Small intestine (tissue), 16 donors: ENCODE measurements at places on chromosomes 7 and 10. TPM values are rescaled to one million over a fixed set of nuclear protein-coding genes. Genes with fewer than 3 reads are reported as not detected.
A peak's percentile ranks its signal among the peaks of the same experiment; 100 is the strongest.

DNA sequence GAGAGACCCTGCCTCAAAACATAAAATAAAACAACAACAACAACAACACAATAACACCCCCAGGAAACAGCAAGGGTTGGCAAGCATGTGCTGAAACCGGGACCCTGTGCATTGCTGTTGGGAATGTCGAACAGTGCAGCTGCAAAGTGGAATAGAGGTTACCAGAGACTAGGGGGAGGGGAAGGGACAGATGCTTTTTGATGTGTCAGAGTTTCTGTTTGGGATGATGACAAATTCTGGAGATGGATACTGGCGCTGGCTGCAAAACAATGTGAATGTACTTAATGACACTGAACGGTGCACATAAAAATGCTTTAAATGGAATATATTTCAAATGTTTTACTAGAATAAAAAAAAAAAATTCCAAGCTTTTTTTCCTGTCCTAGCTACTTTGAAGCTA, 241.8 kb downstream of the TEX36 start:
- no peak for DNase-seq
- no peaks in the 10 kb centered on the region for H3K36me3 ChIP-seq
- H3K4me3 ChIP-seq, result no peak overlapping the region

DNA sequence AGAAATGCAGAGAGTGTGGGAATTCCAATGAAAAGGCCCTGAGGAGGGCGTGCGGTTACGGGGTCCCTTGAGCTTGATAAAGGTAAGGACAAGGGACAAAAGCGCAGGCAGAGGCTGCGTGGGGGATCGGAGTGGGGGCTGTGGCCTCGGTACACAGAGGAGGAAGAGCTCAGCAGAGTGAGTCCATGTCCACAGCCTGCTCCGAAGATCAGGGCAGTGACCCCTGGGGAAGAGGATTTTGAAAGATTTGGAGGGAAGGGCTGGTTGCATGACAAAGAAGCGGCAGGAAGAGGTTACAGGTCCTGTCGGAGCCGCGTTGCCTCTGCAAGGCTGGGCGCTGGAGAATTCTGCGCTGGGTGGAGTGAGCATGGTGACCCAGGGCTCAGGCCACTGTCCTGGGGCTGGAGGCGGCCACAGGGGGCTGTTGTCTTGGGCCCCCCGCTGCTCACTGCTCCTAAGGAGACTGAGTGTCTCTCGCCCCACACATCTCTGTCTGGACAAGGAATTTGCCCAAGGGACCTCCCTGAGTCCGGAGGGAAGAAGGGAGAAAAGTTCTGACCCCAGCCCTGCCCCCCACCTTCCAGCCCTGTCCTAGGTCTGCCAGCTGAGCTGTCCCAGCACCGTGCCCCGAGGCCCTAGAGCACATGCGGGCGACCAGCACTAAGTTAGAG, 69.8 kb upstream of the INSIG1 start:
- no peaks in the 10 kb centered on the region for H3K27me3 ChIP-seq
- H3K36me3 ChIP-seq, result no peaks in the 10 kb centered on the region
- DNase-seq, result no peak
- no peak overlapping the region for H3K27ac ChIP-seq
- H3K4me1 ChIP-seq, result peaks cover 3% of the 10 kb centered on the region
- H3K4me3 ChIP-seq, result no peak overlapping the region

DNA sequence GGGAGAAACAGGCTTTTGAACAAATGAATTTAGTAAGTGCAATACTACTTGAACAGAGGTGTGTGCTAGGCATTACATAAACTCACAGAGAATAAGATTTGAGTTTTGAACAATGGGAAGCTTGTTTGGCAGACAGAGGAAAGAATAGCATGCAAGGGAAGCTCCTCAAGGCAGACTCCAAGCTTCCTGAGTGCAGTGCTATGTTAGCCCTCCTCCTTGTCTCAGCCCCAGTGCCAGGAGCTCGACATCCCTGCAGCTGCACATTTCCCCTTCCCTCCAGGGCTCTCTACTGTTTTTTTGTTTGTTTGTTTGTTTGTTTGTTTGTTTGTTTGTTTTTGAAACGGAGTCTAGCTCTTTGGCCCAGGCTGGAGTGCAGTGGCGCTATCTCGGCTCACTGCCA, 237.5 kb downstream of the IPMK start:
- H3K27ac ChIP-seq, result no peak overlapping the region
- no peaks in the 10 kb centered on the region for H3K4me1 ChIP-seq
- H3K4me3 ChIP-seq, result no peak overlapping the region
- no peak for DNase-seq

- no peak overlapping the region for H3K4me3 ChIP-seq
- DNase-seq, result no peak
- no peak overlapping the region for H3K27ac ChIP-seq
- H3K36me3 ChIP-seq, result no peaks in the 10 kb centered on the region
- no peaks in the 10 kb centered on the region for H3K4me1 ChIP-seq
- no peaks in the 10 kb centered on the region for H3K27me3 ChIP-seq
Measured at GRCh38 chr7:38518541-38518940, 112.6 kb downstream of the AMPH start.

- no peak overlapping the region for H3K27ac ChIP-seq
- H3K36me3 ChIP-seq, result no peaks in the 10 kb centered on the region
- H3K4me1 ChIP-seq, result no peaks in the 10 kb centered on the region
- H3K4me3 ChIP-seq, result no peak overlapping the region
- H3K27me3 ChIP-seq, result no peaks in the 10 kb centered on the region
- DNase-seq, result no peak
Measured at GRCh38 chr7:79009647-79010046, 443.8 kb downstream of the MAGI2 start.

DNA sequence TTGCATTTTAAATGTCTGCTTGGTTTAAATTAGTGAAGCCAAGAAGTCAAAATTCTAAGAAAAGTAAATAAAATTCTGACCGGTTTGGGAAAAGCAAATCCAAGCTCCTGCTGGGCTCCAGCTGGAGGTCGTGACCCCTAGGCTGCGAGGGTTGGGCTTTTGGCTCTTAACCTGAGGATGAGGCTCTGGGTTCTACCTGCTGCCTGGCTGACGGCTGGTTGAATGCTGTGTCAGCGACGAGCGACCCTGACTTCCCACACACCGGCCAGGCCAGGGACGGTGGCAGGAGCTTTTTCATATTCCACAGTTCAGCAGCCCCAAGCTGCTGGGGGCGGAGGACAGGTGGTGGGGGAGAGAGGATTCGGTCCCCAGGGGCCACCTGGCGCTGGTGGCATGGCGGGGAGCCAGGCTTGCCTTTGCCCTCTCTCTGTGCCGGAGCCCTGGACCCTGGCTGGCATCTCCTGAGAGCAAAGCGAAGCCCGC, 843 bp upstream of the PLPP4 start:
- no peak overlapping the region for H3K27ac ChIP-seq
- peaks cover 10% of the 10 kb centered on the region for H3K27me3 ChIP-seq
- no peak overlapping the region for H3K4me3 ChIP-seq
- no peaks in the 10 kb centered on the region for H3K36me3 ChIP-seq
- no peak for DNase-seq

DNA sequence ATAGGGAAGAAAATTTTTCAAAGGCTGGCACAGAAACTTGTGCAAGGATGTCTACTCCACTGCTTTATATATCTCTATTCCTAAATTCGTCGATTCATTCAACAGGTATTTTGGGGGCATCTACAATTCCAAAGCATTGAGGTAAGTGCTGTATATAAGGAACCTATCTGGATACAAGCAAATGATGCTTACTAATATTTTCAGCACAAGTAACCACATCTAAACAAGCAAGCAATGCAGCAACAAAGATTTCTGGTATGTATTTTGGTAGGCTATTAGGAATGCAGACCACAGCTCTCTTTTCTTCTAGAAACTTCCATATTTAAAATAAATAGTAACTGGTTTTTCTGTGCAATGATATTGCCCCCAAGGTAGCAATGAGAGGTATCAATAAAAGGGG, 183.9 kb downstream of the SGMS1 start:
- H3K36me3 ChIP-seq, result no peaks in the 10 kb centered on the region
- DNase-seq, result no peak

DNA sequence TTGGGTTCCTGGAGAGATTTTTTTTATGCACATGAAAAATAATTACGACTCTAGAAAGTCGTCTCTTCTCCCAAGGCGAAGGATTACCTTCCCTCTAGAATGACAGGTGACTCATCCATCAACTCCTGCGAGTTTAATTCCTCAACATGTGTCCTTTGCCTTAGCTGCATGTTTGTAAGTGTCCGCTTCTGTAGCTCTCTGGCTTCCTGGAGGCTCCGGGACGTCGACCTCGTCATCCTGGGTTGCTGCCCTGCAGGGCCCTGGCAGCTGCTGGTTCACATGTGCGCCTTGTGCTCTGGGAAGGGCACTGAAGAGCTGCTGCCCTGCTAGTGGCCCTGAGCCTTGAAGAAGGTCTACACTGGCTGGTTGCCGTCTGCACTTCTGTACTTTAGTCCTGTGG, 210.2 kb downstream of the MLLT10 start:
- DNase-seq, result no peak
- no peaks in the 10 kb centered on the region for H3K27me3 ChIP-seq
- H3K4me3 ChIP-seq, result no peak overlapping the region
- H3K27ac ChIP-seq, result no peak overlapping the region
- H3K36me3 ChIP-seq, result peaks cover 12% of the 10 kb centered on the region

DNA sequence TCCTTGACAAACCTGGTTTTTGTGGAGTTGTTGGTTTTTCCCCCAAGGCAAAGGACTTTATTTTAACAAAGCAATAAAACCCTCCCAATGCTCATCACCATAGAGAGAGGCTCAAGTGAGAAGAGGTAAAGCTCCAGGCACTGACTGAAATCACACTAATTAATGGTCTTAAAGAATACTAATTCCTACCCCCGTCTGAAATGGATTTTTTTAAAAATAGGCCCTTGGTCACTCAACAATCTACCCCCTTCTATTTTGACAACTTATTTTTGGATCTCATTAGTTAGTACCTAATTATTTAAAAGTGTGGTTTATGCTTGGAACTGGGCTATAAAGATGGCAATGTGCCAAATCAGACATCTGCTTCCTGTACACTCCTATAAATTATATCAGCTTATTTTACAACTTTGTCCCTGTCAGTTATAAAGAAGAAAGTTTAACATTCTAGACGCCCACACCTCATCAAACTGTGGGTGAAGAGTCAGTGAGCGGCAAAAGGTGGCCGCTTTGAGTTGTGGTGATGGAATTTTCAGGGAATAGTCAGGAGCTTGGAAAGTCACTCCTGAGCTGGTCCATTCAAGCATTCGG, 10.6 kb downstream of the GLI3 start:
- no peak overlapping the region for H3K4me3 ChIP-seq
- peaks cover 1% of the 10 kb centered on the region for H3K27me3 ChIP-seq
- no peaks in the 10 kb centered on the region for H3K4me1 ChIP-seq
- no peaks in the 10 kb centered on the region for H3K36me3 ChIP-seq
- no peak for DNase-seq

DNA sequence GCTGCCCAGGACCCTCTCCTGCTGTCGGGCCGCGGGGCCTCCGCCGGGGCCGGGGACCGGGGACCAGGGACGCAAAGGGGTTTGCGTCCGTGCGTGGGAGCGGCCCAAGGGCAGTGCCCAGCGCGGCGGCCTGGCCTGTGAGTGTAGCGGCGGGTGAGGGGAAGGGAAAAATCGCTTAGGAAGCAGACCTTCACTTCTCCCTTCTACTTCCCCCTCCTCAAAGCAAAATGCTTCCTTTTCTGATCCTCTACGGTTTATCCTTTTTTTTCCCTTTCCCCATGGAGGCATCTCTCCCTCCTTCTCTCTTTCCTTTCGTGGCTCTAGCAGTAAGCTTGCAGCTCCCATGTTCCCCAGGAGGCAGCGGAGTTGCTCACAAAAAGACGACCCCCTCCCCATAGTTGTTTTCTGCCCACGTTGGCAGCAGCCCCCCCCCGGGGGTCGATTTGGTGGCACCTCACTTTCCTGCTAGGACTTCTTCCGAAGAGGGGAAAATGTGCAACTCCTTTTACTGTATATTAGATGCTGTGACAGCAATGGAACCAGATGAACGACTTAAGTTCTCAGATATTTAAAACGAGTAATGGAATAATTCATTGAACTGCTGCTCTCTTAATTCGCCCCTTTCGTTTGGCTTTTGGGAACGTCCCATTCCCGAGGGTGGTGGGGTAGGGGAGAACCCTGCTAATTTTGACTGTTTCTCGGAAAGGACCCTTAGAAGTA, 724 bp downstream of the CAPZA2 start:
- peak overlapping the region; percentile 98 for H3K27ac ChIP-seq
- no peaks in the 10 kb centered on the region for H3K27me3 ChIP-seq
- H3K4me1 ChIP-seq, result peaks cover 3% of the 10 kb centered on the region
- H3K36me3 ChIP-seq, result no peaks in the 10 kb centered on the region
- DNase-seq, result peak; percentile 40

GRCh38 chr10:84632866-84633265, 304.5 kb downstream of the CCSER2 start:
- H3K4me1 ChIP-seq, result no peaks in the 10 kb centered on the region
- H3K4me3 ChIP-seq, result no peak overlapping the region
- no peaks in the 10 kb centered on the region for H3K36me3 ChIP-seq

GRCh38 chr10:79296431-79296830, 50.8 kb upstream of the PPIF start:
- no peak overlapping the region for H3K27ac ChIP-seq
- H3K27me3 ChIP-seq, result no peaks in the 10 kb centered on the region
- H3K4me1 ChIP-seq, result no peaks in the 10 kb centered on the region
- peaks cover 5% of the 10 kb centered on the region for H3K36me3 ChIP-seq

The MET gene
- polyA plus RNA-seq, result 13.4 TPM

The HOXA11 gene
- polyA plus RNA-seq, result not detected

The SP4 gene
- 5.3 TPM for polyA plus RNA-seq

The FGFBP3 gene
- 0.22 TPM for polyA plus RNA-seq
